A549 treated with DMSO at 1 μM for 4 hours (cell line): ENCODE measurements at places on chromosomes 7 and 10. TPM values are rescaled to one million over a fixed set of nuclear protein-coding genes. Genes with fewer than 3 reads are reported as not detected.

MRLN gene
- not detected in 5 replicates for total RNA-seq

ASIC3 gene
- 7.5 to 13.1 TPM (median 10.6 TPM) in 5 replicates for total RNA-seq

TFPI2 gene
- 265 to 336 TPM (median 271 TPM) in 5 replicates for total RNA-seq

MEOX2 gene
- not detected in 5 replicates for total RNA-seq

IRF5 gene
- 12.8 to 17.4 TPM (median 14.7 TPM) in 5 replicates for total RNA-seq
